Hematopoietic multipotent progenitor cell (in vitro differentiated cells): ENCODE measurements at places on chromosomes 11 and 22.
A peak's percentile ranks its signal among the peaks of the same experiment; 100 is the strongest.

DNA sequence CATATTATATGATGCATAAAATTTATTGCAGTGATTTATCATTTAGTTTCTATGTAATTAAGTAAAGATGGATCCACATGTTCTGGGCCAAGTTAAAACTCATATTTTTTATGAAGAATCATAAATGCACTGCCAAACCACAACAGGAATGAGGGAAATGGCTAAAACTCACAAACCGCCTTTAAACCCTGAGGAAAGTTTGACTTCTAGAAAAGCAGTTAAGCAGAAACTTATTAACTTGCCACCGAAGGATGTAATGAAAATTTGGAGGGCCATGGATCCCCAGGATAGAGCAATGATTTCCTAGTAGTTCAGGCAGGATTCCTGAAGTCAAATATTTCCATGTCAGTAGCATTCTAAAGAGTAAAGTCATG lies 218.3 kb upstream of the CTSC start:
- no peak for DNase-seq

DNA sequence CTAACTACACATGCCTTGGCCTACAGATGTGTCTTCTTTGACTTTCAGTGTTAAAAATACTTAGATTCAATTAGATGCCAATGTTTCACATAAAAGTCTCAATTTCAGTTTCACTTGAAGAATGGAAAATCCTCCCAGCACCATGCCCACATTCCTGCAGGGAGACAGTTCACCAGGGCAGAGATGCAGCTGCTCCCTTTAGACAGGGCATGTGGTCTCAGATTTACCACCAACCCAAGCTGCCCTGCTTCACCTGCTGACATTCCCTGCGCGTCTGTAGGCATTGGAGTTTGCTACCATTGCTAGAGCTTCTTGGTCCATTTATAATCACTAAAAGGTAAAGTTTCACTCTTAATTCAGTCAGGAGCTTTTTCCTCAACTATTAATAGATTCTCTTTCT lies 113.9 kb downstream of the ARFGAP2 start:
- no peak for DNase-seq

- DNase-seq: peak; percentile 84
Measured at GRCh38 chr11:10459029-10459970, 4.2 kb downstream of the AMPD3 start.

DNA sequence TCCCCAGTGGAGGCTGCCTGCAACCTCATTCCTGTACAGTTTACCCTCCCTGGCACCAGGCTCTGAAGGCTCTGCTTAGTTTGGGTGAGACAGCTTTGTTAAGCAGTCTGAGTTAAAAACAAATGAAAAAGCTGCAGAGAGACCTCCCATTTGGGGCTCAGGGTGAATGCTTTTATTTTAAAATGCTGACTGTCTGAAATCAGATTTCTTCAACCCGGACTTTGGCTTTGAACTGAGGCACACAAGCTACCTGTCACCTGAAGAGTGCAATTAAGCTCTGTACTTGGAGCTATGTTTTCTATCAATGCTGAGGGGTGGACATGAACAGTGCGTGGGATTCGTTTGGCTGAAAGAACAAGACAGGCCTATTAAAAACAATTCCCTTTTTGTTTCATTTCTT lies 217.5 kb upstream of the SORL1-AS1 start:
- DNase-seq: no peak

DNA sequence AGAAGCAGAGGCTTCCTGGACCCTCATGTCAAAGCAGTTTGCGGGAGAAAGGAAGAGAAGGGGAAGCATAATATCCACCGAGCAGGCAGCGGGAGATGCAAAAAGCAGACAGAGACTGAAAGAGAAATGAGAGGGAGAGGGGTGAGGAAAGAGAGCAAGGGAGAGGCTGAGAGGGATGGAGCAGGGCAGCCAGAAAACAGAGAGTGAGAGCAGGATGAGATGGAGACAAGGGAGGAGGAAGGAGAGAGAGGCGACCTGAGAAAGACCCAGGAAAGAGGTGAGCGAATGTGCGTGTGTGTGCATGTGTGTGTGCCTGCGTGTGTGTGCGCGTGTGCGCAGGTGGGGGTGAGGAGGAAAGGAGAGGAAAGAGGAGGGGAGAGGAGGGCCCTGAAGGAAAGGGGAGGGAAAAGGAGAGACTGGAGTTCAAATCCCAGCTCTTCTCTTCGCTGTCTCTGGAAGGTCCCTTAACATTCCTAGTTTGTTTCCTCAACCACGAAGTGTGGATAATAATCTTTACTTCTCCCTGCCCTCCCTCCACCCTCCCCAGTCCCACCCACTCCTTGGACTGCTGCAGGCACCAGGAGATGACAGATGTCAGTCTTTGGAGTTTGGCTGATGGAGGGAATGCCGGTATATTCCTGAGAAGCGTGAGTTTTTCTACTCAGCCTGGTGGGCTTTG lies 67.9 kb downstream of the ISX start:
- no peak for DNase-seq

- no peak for DNase-seq
Measured at GRCh38 chr11:130103296-130103814, 33.7 kb downstream of the APLP2 start.

- DNase-seq: no peak
Measured at GRCh38 chr11:106785913-106786650, 232.2 kb downstream of the GUCY1A2 start.

- no peak for DNase-seq
Measured at GRCh38 chr11:131748151-131749050, 378.0 kb downstream of the NTM start.

DNA sequence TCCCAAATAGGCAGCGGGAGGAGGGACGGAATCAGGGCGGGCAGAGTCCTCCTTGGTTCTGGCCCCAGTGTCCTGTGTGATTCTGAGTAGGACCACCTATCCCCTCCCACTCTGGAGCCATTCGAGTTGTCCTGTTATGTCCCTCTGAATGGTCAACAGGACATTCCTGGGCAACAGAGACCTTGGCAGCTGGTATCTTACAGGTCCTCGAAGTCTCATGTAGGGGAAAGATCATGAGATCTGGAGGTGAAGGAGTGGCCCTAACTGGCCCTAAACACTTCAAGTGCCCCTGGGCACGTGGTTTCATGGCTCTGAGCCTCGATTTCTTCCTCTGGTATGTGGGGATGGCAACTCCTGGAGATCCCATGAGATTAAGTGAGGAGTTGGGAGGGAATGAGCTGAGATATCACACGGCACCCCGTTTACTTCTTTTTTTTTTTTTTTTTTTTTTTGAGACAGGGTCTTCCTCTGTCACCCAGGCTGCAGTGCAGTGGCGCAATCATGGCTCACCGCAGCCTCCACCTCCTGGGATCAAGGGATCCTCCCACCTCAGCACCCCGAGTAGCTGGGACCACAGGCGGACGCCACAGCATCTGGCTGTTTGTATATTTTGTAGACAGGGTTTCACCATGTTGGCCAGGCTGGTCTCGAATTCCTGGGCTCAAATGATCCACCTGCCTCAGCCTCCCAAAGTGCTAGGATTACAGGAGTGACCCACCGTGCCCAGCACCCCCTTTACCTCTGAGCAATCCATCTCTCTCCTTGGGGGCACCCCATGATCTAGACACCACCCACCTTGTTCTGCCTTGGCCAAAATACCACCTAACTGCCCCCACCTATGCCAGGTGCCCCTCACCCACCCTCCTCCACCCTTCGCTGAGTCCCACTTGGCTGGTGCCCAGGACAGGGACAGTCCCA lies 6.8 kb downstream of the LIF start:
- no peak for DNase-seq

GRCh38 chr22:50084614-50085021 lies 608 bp downstream of the MLC1 start:
- DNase-seq: peak; percentile 18

DNA sequence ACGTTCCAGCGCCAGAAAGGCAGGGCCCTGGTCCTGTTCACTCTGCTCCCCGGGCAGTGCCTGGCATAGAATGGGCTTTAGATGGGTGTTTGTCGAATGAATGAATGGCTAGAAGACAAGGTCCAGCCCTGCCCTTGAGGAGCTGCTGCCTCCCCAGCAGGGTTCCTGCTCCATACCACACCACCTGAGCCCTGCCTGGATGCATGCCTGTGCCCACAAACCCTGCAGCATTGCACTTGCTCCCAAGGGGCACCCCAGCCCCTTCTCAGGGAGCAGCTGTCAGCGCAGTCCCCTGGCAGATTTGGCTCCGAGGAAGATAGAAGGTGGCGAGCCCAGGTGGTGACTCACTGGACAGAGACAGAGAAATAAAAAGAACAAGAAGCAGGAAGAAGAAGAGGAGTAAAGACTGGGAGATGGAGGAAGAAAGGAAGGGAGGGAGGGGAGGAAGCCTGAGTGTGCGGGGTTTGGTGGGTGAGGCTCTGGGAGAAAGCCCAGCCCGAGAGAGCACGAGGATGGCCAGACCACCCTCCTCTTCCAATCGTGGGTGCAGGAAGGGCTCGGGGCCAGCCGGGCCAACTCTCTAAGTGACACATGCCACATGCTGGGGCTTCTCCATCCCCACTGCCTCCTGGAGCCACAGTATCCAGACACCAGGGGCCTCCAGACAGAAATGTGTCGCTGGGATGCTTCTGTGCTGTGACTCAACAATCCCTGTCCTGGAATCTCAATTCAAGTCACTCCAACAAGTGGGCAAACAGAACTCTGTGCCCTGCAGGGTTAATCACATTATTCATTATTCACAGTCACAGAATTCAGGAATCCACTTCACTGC lies 1474.3 kb downstream of the BRD1 start:
- DNase-seq: no peak

- DNase-seq: no peak
Measured at GRCh38 chr11:12799334-12799835, 125.2 kb downstream of the TEAD1 start.

- no peak for DNase-seq
Measured at GRCh38 chr22:45976254-45977002, 534 bp downstream of the WNT7B start.

DNA sequence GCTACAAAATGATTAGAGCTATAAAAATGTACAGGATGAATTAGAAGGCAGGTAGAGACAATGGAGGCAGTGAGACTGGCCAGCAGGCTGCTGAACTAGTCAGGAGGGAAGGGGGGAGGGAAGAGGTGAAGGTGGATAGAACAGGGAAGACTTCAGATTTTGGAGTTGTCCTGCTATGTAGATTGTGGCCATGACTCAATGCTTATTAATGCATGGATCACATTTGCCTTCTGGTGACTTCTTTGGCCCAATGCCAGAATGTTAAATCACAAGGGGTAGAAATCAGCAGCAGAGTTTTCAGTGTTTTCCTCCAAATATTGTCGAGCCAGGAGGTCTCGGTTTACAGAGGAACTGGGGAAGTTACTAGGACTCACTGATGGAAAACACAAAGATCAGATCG lies 346.6 kb downstream of the AASDHPPT start:
- DNase-seq: no peak
